ENCODE measurements at places on chromosomes 3 and 15. TPM values are rescaled to one million over a fixed set of nuclear protein-coding genes. Genes with fewer than 3 reads are reported as not detected.

GRCh38 chr15:51706291-51706690 lies 25.0 kb downstream of the SCG3 start:
- H3K4me1 ChIP-seq, result no peaks in the 10 kb centered on the region
- H3K27ac ChIP-seq, result no peak overlapping the region
- no peak overlapping the region for H3K4me3 ChIP-seq

- peaks cover 23% of the 10 kb centered on the region for H3K27me3 ChIP-seq
- no peak overlapping the region for H3K27ac ChIP-seq
Observed at GRCh38 chr3:50157827-50158529, 2.9 kb downstream of the SEMA3F start.

- no peak overlapping the region for H3K27ac ChIP-seq
- H3K27me3 ChIP-seq, result no peaks in the 10 kb centered on the region
- peaks cover 5% of the 10 kb centered on the region for H3K36me3 ChIP-seq
- DNase-seq, result no peak
- H3K4me1 ChIP-seq, result peaks cover 62% of the 10 kb centered on the region
Observed at GRCh38 chr15:69299943-69300588, 1.4 kb downstream of the PAQR5 start.

GRCh38 chr15:61390138-61390537 lies 161.0 kb upstream of the RORA start:
- no peak overlapping the region for H3K4me3 ChIP-seq
- H3K36me3 ChIP-seq, result no peaks in the 10 kb centered on the region
- no peaks in the 10 kb centered on the region for H3K4me1 ChIP-seq
- no peak overlapping the region for H3K27ac ChIP-seq
- H3K27me3 ChIP-seq, result no peaks in the 10 kb centered on the region

- H3K27me3 ChIP-seq, result peaks cover 36% of the 10 kb centered on the region
- H3K27ac ChIP-seq, result no peak overlapping the region
- no peaks in the 10 kb centered on the region for H3K36me3 ChIP-seq
- no peak for DNase-seq
- peaks cover 13% of the 10 kb centered on the region for H3K4me1 ChIP-seq
Observed at GRCh38 chr3:139933766-139934165, 1.2 kb upstream of the CLSTN2 start.

The LMAN1L gene
- not detected for total RNA-seq

Measured in SJSA1 (cell line).